ENCODE measurements at places on chromosomes 5 and 9.

- DNase-seq: no peak
Measured at GRCh38 chr9:87107072-87107471, 159.8 kb upstream of the GAS1 start.

DNA sequence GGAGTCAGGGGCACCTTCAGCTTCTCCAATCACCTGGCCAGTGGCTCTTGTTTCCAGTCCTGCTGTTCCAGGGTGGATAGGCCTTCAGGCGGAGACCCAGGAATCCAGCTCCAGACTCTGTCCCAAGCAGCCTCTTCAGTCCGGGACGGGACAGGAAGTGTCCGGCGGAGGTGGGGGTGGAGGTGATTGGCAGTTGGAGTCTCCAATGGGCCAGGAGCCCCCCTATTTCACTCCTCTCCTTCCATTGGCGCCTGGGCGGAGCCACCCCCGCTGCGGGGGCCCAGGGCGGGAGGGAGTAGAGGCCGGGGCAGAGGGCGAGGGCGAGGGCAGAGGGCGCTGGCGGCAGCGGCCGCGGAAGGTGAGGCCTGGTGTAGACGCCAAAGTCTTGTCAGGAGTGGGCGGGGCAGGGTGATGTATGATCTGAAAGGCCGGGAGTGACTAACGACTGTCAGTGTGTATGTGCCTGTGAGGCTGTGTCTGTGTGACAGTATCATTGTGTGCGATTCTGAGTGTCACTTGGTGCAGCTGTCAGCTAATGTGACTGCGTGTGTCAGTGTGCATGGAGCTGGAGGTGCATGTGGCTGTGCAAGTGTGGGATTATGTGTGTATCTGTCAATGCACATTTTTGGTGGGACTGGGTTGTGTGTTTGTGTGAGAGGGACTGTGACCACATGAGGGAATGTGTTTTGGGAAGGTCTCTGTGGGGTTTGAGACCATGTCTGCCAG, at the start of gene IL11RA:
IL11RA (plus strand) TSS at position 310 of the 726 bp plus-strand sequence. CDS start 3,033 bp downstream, outside the sequence.
- no peak for DNase-seq

DNA sequence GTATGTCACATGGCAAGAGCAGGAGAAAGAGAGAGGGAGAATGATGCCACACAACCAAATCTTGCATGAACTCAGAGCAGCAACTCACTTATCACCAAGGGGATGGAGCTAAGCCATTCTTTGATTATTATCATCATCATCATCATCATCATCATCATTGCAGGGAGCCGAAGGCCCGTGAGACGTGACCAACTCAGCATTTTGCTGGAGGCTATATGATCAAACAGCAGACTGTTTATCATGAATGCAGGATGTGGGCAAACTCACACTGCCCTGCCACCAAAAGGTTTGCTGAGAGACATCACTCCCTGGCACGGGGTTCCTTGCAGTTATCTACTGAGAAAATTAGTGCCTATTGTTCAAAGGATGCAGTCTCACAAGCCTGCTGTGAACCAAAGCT, 8.6 kb upstream of the ZNF169 start:
- DNase-seq: no peak

- no peak for DNase-seq
Measured at GRCh38 chr5:37436146-37436934, 57.2 kb downstream of the WDR70 start.

DNA sequence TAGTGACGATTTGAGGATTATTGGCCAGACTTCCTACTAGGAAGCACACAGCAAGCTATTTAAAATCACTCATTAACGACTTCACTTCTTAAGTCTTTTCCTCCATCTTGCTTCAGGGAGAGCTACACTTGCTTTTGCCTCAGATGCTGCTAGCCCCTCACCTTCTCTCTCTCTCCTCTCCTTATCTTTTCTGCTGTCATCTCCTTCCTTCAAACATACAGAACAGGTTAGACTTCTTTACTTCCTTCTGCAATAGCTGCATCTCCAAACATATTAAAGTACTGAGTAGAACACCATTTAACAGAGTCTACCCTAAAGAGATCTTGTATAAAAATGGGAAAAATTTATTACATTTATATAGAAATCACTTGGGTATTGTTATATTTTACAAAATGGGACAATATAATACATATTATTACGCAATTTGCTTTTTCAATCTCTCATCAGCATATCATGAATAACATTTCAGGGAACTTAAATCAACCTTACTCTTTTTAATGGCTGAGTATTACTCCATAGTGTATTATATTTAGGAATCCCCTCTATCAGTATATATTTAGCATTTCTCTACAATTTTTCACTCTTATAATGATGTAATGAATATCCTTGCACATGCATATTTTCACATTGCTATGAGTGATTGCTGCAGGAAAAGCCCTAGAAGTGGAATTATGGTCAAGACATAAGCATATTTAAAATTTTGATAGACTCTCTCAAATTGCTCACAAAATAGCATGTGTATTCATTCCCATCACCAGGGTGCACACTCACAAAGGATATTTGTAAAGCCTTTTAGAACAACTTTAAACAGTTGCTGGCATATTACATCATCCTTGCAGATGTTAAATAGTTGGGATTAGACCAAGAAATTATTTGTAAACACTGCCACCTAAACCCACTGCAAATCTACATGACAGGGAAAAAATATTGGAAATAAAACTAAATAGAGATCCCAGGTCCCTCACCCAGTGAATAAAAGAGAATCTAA, 164.5 kb upstream of the NFIB start:
- DNase-seq: no peak

- no peak for DNase-seq
Measured at GRCh38 chr9:111231801-111232580, 98.0 kb downstream of the OR2K2 start.

DNA sequence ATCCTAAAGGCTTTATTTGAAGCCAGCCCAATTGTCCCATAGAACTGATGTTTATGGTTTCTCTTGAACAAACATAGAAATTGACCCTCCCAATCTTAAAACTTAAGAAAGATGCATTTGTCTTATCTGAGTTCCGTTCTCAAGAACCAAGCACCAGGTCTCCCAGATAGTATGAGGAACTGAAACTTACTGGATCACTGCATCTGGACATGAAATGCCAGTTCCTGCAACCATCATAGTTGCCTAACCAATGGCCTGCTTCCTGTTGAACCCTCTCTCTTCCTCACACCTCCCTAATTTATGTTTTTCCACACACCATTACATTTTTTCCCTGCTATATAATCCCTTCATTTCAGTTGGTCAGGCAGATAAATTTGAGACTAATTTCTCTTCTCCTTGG, 478.9 kb downstream of the HTR1A start:
- no peak for DNase-seq

- DNase-seq: no peak
Measured at GRCh38 chr5:131848662-131849061, 51.8 kb upstream of the FNIP1 start.

- no peak for DNase-seq
Measured at GRCh38 chr5:138753794-138754698, 821 bp downstream of the CTNNA1 start.

- no peak for DNase-seq
Measured at GRCh38 chr5:16619136-16619535, 2.3 kb upstream of the RETREG1 start.

- no peak for DNase-seq
Measured at GRCh38 chr9:74449060-74449459, 48.1 kb upstream of the RORB start.

- no peak for DNase-seq
Measured at GRCh38 chr9:89956907-89957306, 352.1 kb downstream of the GADD45G start.

DNA sequence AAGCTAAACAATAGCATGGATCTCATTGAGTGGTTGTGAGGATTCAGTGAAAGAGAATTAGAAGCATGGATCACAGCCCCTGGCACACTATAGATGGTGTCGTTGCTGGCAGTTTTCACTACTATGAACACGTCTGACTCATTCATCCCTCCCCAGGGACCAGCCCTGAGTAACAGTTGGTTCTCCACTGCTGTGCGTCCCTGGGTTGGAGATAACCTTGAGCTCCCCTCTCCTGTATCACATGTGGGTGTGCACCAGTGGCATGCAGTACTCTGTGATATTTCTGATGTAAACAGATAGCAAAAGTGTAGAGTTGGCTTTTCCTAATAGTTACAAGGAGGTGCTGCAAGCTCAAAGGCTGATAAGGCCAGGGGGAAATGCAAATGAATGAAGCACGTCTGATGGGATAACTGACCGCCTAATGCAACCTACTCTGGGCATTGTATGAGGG, 8.8 kb upstream of the LCP2 start:
- DNase-seq: no peak

- no peak for DNase-seq
Measured at GRCh38 chr5:56142614-56143372, 90.3 kb downstream of the ANKRD55 start.

GRCh38 chr9:136927343-136928271, 16.9 kb downstream of the FBXW5 start:
- DNase-seq: no peak

DNA sequence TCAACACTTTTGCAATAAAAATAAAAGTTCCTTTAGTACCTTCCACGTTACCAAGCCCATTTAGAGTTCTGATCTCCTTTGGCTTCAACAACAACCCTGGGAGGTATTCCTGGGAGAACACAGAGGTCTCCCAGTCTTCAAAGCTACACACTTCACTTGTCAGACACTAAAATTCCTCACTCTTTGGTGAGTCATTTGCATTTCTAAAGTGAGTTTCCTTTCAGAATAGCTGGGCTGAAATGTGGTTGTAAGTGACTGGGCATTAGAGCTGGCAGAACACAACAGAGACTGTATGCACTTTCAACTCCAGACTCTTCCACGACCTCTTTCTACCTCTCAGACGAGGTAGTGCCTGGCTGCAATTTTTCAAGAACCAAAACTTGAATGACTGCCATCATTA, 11.5 kb upstream of the F2RL1 start:
- DNase-seq: no peak

DNA sequence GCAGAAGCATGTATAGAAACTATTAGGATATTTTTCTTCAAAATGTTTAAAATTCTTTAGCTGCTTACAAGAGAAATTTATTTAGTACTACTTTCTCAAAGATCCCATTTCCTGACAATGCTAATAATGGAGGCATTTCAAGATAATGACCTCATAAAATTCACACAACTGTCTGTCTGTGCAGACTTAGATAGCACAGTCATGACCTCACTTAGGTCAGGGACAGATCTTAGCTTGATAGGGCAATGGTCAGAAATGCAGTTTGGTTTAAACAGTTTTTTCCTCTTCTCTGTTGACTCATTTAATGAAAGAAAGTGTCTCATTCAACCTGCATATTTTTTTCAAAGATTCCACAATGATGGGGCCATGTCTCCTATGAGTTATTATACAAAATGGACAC, 128.4 kb downstream of the GRIA1 start:
- DNase-seq: no peak

- no peak for DNase-seq
Measured at GRCh38 chr5:4699592-4699991, 440.5 kb upstream of the ADAMTS16 start.

- DNase-seq: no peak
Measured at GRCh38 chr5:75342836-75343235, 5.8 kb downstream of the HMGCR start.

- DNase-seq: no peak
Measured at GRCh38 chr9:70093944-70094343, 50.3 kb downstream of the MAMDC2 start.

- DNase-seq: no peak
Measured at GRCh38 chr9:28086881-28087280, 513.6 kb upstream of the C9orf72 start.

- no peak for DNase-seq
Measured at GRCh38 chr5:96962540-96962991, 26.7 kb downstream of the LNPEP start.

GRCh38 chr5:38330207-38330606, 71.8 kb downstream of the EGFLAM start:
- no peak for DNase-seq

DNA sequence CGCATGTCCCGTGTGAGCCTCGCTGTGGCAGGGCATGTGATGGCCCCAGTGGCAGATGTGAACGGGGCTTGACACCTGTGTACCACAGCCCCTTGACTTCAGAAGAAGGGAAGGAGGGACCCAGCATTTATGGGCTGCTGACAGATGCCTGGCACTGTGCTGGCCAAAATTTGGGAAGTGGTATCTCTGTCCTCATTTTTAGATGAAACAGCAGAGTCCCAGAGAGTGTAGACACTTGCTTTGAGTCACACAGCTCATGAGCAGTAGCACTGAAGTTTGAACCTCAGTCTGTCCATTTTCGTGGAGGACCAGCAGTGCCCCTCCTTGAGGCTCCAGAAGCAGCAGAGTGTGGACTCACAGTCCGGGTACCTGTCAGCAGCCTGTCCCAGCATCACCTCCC, 16.5 kb downstream of the NEK6 start:
- DNase-seq: no peak

DNA sequence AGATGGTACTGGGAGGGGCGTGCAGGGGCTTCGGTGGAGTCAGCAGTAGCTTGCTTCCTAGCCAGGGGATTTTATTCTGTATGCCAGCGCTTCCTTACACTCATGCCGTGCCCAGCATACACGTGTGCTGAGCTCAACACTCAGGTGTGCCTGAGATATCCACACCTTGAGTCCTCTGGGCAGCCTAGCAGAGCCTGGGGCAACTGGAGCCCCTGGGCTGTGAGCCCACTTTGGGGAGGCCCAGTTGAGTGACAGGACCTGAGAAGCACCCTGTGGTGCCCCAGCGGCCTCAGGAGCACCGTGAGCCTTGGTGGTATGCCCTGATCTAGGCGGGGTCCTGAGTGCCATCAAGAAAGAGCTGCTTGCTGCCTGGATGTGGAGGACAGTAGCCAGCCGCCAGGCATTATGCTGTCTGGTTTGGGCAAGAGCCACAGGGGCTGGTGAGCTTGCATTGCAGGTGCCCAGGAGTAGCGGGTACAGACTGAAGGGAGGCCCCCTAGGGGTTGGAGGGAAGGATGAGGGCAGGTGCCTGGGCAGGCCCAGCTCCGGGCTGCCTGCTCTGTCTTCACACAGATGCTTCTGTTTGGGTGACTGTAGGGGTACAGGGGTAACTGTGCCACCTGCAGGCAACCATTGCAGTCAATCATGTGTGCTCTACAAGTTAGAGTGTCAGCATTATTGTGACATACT, 42.9 kb downstream of the BNIP1 start:
- no peak for DNase-seq

GRCh38 chr5:140923601-140924000, 2.5 kb upstream of the PCDHAC1 start:
- DNase-seq: no peak

GRCh38 chr5:167057665-167058064, 1233.8 kb upstream of the WWC1 start:
- no peak for DNase-seq

DNA sequence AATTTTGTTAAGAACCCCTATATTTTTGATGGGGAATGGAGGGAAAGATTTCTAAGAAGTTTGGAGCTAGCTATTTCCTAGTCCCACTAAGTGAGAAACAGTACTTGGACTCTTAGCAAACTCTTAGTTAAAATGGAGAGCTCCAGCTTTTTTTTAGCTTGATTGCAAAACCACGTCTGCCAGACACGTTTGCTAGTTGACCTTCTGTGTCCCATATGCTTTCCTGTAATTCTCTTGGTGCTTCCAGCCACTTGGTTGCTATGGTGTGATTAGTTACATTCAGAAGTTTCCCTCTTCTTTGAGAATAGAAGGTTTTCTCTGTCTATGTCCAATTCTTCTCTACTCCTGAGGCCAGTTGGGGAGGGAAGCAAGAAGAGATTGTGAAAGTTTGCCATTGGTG, 417.0 kb upstream of the TLE4 start:
- no peak for DNase-seq

- no peak for DNase-seq
Measured at GRCh38 chr9:134208981-134209725, 44.8 kb upstream of the RNU6ATAC start.

- no peak for DNase-seq
Measured at GRCh38 chr5:68007451-68007850, 208.1 kb upstream of the PIK3R1 start.
